ENCODE measurements at places on chromosomes 2 and 18.

GRCh38 chr2:233968556-233968955 is 51.4 kb downstream of the TRPM8 start:
- no peak for DNase-seq

GRCh38 chr2:191615596-191615995 is 62.3 kb upstream of the NABP1 start:
- DNase-seq, result no peak

GRCh38 chr2:17628349-17629261 is 88.1 kb downstream of the VSNL1 start:
- DNase-seq, result no peak

- no peak for DNase-seq
Observed at GRCh38 chr2:238908960-238909951, 61.4 kb downstream of the TWIST2 start.

- DNase-seq, result no peak
Observed at GRCh38 chr2:137507237-137507636, 457.0 kb upstream of the HNMT start.
